ENCODE measurements at places on chromosomes 11 and 22. TPM values are rescaled to one million over a fixed set of nuclear protein-coding genes. Genes with fewer than 3 reads are reported as not detected.
A peak's percentile ranks its signal among the peaks of the same experiment; 100 is the strongest.

The RRP8 gene
- total RNA-seq, result 31.9 TPM

The CLCF1 gene
- total RNA-seq, result not detected

The GLYATL2 gene
- not detected for total RNA-seq

The OVOL1 gene
- total RNA-seq, result not detected

The BAIAP2L2 gene
- total RNA-seq, result 1.2 TPM

The XKR3 gene
- total RNA-seq, result not detected

The SCGB1D2 gene
- not detected for total RNA-seq

The CHADL gene
- 0.17 TPM for total RNA-seq

The ASPHD2 gene
- total RNA-seq, result 4.7 TPM

DNA sequence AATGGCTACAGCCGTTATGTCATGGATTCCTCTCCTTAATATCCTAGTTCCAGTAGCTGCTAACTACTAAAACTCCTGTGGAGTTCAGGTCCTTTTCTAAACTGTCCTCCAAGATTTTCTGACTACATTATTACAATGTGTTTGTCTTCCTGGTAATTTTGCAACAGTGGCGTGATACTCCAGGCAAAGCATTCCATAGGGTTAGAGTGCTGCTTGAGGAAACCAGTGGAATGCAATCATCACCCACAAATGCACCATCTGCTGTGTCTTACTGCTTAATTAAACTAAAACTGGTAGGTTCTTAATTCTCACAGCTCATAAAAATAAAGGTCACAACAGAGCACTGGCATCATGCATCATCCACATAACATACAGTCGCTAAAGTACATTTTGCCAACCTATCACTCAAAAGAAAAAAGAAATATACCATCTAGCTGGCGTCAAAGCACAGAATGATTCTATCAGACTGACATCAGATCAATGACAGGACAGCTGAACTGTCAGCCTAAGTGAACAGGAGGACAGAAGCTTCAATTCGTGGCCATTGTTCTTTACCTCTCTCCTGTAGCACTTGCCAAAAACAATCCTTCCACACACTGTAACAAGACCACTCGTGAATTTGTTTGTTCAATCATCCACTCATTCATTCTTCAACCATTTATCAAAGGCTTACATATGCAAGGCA is 182.5 kb downstream of the CADM1 start:
- no peak for DNase-seq

DNA sequence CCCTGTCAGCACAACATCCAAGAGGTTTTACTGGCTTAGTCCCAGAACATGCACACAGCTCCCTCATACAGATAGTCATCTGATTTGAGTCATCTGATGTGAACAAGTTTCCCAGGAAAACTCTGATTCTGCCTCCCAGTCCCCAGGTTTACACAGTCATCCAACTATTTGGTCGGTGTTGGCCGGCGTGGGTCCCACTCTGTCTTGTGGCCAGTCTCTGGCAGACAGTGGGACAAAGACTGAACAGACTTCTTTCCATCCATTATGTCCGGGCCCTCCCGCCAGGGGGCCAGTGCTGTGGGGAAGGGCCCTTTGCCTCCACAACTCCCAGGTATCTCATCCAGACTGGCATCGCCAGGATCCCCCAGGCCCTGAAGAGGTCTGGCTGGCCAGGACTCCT is 60.0 kb downstream of the BTG4 start:
- no peak for DNase-seq

DNA sequence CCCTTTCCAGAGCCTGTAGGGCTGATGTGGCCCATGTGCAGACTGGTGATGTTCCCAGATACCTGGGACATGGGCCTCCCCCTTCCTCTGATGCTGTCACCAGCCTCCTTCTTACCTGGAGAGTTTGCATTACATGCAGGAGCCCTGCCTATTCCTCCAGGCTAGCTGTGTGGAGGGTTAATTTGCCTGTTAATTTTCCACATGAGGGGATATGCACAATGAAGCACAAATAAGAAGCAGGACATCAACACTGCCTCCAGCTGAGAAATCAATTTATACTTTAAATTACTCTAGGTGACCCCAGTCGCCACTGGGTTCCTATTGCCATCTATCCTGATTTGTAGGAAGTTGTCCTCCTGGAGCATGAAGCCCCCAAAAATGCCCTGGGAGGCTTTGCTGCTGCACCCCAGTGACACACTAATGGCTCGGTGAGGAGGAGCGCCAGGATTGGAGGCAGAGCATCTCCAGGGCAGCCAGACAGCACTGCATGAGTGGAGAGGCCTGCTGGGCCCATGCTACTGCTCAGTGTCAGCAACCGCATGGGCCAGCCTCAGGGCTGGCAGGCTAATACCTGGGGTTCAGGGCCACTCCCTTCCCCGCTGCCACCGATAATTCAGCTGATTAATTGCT is 101.6 kb upstream of the USP47 start:
- DNase-seq, result no peak

DNA sequence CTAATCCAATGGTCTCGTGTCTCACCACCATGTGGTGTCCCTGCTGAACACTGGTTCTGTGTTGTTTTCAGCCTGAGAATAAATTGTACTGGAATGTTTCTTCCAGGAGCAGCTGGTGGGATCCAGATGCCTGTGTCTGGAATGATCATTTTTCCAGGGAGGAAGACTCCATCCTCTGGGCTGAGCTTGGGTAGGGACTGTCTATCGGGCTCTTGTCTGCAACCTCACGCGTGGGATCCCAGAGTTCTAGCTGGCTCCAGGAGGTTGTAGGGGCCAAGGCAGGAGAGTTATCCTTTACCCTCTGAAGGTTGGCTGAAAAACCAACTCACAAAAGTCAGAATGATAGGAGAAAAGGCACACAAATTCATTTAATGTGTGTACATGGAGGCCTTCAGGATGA is 144.1 kb upstream of the B3GAT1 start:
- DNase-seq, result no peak

DNA sequence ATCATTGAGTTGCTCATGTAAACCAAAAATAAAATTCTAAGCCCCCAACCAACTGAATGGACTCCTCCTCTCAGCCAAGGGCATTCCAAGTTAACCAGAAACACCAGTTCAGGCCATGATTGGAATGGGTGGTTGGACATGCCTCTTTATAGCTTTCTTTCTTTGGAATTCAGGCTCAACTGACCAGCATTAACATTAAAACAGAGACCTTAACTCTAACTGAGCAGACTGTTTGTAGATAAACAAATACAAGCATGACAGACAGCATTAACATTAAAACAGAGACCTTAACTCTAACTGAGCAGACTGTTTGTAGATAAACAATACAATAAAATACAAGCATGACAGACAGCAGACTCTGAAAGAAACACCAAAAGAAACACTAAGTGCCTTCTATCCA is 278.2 kb downstream of the DLG2 start:
- DNase-seq, result no peak

- no peak for DNase-seq
Measured at GRCh38 chr11:72735495-72736027, 16.6 kb downstream of the ARAP1 start.

DNA sequence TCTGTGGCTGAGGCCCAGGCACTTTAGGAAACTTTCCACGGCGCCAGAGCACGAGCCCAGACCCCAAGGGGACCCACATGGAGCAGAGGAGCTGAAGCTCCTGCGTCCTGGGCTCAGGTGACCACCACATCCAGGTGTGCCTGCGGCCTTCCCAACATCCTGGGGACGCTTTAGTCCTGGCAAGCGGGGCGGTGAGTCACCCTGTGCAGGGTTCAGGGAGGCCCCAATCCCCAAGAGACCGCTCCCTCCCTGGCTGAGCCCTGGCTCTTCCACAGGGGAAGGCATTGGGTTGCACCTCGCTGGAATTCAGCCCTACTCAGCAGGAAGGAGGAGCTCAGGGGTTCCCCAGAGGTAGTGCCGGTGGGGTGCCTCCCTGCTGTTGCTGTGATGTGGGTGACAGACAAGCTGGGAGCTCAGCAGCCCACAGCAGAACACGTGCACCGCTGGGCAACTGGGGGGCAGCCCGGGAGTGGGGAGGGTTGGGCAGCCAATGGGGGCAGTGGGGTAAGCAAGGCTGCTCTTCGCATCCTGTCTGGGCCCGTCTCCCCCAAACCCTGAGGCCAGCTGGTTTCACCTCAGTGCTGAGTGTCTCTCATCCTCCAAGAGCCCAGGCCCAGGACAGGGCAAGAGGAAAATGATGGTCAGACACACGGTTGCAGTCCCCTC is 802.8 kb downstream of the BRD1 start:
- DNase-seq, result no peak

GRCh38 chr11:101582989-101583250 is 887 bp downstream of the TRPC6 start:
- no peak for DNase-seq

DNA sequence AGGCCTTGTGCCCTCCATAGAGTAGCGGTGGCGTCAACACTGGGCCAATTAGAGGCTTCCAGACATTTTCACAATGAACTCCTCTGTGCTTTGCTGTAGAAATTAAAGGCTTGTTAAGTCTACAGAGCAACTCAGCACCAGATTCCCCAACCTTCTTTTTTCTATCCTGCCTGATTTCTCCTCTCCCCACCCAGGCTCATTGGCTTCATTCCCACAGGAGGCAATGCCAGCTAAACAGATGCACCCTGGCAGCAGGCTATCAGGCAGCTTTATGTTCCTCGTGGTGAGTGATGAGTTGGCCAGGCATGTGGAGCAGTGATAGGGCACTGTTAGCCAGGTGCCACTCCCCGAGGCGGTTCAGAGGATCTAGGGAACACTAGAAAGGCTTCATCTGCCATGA is 4.8 kb downstream of the DIXDC1 start:
- DNase-seq, result no peak

DNA sequence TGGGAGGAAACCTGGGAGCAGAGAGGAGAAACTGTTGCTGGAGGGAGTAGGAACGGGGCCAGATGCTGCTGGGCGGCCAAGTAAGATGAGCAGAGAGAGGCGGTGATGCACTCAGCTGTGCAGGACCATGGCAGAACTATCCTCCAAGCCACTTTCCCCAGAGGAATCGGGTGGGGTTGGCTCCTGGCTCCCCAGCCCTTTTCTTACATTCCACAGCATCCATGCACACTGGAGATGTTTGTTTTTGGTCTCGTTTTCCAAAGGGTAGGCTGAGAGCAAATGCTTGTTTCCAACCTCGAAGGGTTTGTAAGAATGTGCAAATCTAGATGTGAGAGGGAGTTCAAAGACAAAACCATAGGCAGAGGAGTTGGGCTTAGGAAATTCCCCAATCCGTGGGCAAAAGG is 73.2 kb downstream of the DBX1 start:
- DNase-seq, result no peak

DNA sequence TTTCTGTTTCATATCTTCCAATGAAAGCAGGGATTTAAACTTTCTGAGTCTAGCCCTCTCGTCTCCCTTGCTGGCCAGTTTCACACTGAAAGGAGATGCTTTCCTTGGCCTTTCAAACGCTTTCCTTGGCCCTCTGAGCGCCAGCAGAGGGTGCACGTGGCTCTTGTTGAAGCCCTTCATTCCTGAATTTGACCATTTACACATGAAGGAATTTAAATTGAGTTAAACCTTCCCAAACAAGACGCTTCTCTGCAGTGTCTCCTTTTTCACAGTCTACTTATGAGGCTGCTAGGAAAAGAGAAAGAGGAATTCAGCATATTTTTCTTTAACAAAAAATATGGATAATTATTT is 21.6 kb downstream of the NNMT start:
- DNase-seq, result peak; percentile 20

DNA sequence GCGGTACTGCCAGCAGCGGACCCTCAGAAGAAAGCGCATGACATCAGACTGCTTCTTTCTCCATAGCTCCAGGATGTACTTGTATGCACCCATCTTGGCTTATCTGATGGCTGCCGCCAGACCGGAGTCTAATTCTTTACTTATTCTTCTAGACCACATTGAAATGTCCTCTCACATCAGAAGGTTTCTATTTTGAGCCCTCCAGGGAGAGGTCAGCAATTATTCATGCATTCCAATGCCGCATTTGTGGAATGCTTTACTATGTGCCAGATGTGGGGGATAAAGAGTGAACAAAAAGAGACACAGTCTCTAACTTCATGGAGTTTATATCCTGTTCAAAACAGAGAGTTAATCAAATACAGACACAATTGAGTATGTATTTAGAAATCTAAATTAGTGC is 230.1 kb downstream of the MIAT start:
- no peak for DNase-seq

GRCh38 chr22:41971431-41971830 is 2.2 kb downstream of the SEPTIN3 start:
- DNase-seq, result no peak

DNA sequence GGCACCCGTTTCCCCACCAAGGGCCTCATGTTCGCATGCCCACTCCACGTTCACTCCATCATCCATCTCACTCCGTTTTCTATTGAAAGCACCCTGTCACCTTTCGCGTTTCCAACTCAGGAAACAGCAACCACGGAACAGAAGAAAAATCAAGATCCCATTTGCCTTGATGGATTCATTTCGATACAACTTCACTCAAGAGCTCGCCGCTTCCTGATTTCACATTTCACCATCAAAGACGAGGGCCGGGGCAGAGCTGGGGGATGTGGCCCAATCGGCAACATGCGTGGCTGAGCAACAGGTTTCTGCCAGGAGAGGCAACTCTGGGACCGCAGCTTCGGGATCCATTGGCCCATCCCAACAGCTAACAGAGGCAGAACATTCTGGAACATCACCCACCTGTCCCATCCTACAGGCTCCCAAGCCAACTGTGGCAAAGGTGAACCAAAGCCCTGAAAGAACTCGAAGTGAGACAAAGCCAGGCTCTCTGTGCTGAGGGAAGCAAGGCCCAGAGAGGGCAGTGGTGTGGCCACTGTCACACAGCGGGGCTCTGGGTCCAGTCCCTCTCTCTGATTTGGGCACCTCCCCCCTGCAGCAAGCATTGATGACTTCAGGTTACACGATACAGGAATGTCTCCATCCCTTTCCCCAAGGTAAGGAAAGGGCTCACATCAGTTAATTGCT is 36.2 kb upstream of the CD5 start:
- peak; percentile 88 for DNase-seq

DNA sequence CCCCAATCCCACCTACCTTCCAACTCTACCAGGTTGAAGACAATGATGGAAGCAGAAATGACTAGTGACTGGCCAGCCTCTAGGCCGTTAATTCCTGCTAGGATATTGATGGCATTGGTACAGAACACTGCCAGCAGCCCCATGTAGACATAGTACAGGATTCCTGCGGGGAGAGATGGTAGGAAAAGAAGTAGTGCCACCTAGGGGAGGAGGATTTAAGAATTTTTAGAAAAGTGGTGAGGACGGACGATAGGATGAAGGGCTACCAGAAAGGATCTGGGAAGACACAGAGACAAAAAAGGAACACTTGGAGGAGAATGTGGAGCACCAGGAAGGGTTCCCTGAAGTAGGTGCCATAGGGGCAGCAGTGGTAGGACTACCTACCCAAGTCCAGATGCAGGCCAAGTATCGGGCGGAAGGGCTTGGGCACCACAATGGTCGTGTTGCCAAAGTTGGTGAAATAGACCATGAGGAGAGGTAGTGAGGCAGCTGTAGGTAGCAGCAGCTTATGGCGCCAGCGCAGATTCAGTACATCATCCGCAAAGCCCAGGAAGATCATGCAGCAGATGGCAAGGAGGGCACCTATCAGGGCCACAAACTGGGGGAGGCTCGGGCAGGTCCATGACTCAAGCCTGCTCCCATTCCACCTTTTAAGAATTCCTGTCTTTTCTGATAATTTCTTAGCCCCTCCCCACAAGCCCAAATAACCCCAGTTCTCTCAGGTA is 1.2 kb downstream of the DPAGT1 start:
- no peak for DNase-seq

- no peak for DNase-seq
Measured at GRCh38 chr11:69873166-69874077, 54.2 kb upstream of the FGF3 start.

GRCh38 chr11:36016263-36016662 is 72.4 kb downstream of the LDLRAD3 start:
- no peak for DNase-seq

- no peak for DNase-seq
Measured at GRCh38 chr11:78595436-78596130, 20.9 kb upstream of the NARS2 start.
